ENCODE measurements at places on chromosomes 13 and 19. TPM values are rescaled to one million over a fixed set of nuclear protein-coding genes. Genes with fewer than 3 reads are reported as not detected.

DNA sequence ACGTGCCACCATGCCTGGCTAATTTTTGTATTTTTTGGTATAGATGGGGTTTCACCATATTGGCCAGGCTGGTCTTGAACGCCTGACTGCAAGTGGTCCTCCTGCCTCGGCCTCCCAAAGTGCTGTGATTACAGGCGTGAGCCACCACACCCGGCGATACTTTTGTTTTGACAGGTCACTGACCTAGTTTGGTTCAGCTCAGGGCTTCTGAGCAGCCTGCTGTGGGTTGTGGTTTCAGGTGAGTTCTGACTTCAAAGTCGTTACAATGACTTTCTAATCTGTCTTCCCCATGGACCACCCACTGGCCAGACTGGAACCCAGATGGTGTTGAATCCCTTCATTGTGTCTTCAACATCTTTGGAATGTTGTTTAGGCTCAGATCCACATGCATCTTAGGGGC lies 73.8 kb downstream of the TRPM4 start:
- peak; percentile 37 for DNase-seq

- no peak for DNase-seq
These were observed at the start of the genes COL4A1 and COL4A2 for GRCh38 chr13:110306960-110307766. TSS of gene COL4A1 (minus strand) at chr13:110307157. CDS start at chr13:110307027, 130 bp downstream. TSS of gene COL4A2 (plus strand) at chr13:110307284. CDS start at chr13:110307904, 620 bp downstream.

CGB2 gene
- not detected for total RNA-seq

THOP1 gene
- 106 TPM for total RNA-seq

LATS2 gene
- total RNA-seq: 4.2 TPM

UBE2L5 gene
- total RNA-seq: not detected

Measured in activated CD8-positive, alpha-beta T cell treated with anti-CD3 and anti-CD28 coated beads, Interleukin-2, amount 10 ng/mL, durations not matched to agents 7 days and 5 days (primary cell).